ENCODE measurements at places on chromosomes 1 and 21.

DNA sequence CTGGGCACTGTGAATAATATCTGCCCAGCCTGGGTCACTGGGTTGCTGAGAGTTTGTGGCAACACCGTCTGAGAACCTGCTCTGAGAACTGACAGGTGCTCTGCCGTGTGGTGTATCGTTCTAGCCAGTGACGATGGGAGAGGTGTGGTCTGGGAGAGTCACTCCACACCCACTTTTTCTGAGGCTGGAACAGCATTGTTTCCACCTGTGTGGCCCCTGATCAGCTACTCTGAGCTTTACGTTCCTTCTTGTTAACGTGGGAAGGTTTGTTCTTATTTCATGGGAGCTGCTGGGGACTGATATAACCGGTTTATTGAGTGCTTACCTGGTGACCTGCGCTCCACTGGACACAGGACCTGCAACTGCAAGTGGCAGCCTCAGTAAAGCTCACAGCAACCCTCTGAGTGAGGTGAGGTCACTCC, 34.8 kb upstream of the TENT5C start:
- no peak for DNase-seq

- DNase-seq, result peak; percentile 45
These were observed 5.9 kb upstream of the STUM start for GRCh38 chr1:226542623-226543103.

DNA sequence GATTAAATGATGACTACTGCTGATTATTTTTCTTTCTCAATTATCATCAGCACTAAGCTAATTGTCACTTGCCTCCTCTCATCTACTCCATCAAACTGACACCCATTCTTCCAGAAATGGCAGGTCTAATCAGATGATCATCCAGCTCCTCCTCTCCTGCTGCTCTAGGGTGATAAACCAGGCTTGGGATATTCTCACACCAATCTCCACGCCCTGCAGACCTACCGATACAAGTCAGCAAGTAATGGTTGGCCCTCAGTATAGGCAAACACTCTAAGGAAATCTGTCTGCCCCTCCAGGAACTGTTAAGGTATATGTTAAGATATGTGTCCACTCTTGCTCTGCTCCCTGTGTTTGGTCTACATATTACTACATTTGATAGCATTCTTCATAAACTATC, 36.3 kb upstream of the C1orf21 start:
- no peak for DNase-seq

GRCh38 chr21:35404247-35404646, 355.1 kb upstream of the RUNX1 start:
- no peak for DNase-seq

- DNase-seq, result no peak
These were observed 44.5 kb downstream of the LRRC53 start for GRCh38 chr1:74467786-74468377.

GRCh38 chr1:77048615-77049005, 170.6 kb downstream of the PIGK start:
- no peak for DNase-seq
